T-helper 9 cell (primary cell): ENCODE measurements at places on chromosomes 11 and 22.

- DNase-seq, result no peak
Observed at GRCh38 chr22:44634426-44635321, 67.3 kb upstream of the PRR5 start.

DNA sequence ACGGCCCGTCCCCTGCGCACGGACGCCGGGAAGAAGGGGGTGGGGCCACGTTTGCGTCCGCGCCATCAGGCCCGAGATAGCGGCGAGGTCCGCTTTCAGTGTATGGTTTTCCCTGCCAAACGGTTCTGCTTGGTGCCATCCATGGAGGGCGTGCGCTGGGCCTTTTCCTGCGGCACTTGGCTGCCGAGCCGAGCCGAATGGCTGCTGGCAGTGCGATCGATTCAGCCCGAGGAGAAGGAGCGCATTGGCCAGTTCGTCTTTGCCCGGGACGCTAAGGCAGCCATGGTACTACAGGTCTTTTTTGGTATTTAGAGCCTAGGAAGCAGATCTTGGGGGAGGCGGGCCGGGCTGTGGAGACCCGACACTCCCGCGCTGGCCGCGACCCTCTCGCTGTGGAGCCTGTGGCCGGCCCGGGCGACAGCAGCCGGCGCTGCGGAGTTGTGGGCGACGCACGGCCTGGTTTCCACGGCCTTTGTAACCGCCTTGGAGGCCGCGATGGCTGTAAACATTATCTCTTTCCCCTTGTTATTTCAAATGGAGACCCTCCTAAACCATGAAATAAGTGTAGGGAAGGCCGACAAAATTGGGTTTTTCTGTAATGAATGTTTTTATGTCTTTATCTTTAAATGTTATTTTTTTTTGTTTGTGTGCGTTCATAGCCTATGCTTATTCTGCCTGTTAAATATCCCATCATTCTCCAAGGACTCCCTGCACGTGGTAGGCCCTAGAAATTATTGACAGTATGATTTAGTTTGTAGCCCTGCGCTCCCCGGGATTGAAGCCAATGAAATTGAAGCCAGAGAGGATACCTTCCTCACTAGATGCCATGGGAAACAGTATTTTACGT is at the start of gene AASDHPPT:
Gene AASDHPPT, plus strand, starts transcription at position 54 of the 847 bp plus-strand sequence. Its CDS starts 49 bp downstream, at position 103.
- no peak for DNase-seq

DNA sequence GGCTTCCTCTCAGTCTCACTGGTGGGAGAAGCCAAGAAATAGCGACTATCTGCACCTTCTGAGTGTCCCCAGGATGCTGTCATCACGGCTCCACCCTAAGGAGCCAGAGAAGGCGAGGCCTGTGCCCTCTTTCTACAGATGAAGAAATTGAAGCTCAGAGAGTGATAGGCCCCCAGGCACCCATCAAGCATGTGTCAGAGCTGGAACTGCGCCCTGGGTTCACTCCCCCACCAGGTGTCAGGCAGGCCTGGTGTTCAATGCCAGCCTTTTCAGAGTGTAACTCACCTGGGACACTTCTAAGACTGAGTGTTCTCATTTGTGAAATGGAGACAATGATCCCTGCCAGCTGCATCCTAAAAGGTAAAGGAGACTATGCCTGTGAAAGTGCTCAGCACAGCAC is 127.3 kb upstream of the SEZ6L start:
- no peak for DNase-seq

DNA sequence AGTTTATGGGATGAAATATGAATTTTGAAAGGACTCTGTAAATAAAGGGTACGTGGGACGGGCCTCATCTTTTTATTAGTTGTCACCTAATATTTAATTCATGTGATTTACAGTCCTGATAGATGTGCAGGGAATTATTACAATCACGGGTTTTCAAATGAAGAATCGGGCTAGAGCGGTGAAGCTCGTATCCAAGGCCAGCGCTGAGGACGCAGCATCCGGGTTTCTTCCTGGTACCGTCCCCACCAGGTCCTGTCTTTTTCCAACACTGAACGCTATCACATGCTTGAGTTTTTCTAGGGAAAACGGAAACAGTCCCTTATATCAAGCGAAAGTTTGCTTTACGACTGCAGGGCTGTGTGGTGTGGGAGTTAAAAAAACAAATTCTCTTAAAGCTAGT is 787 bp downstream of the SMDT1 start:
- no peak for DNase-seq

DNA sequence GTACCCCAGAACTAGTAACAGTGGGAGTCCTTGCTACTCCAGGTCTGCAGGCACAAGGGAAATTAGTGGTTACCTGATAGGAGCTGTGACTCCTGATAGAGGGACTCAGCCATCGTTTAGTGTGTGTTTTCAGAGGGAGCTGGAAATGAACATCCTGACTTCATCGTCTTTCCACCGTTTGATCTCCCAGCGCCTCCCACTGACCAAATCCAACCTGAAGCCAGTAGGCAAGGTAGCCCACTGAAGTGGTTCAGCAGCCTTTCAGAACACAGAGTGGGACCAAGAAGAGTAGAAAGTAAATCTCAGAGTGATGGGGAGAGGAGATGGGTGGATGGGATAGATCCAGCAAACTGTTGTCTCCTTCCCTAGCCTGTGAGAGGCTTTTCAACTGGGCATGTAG is 385.9 kb downstream of the INSC start:
- no peak for DNase-seq

DNA sequence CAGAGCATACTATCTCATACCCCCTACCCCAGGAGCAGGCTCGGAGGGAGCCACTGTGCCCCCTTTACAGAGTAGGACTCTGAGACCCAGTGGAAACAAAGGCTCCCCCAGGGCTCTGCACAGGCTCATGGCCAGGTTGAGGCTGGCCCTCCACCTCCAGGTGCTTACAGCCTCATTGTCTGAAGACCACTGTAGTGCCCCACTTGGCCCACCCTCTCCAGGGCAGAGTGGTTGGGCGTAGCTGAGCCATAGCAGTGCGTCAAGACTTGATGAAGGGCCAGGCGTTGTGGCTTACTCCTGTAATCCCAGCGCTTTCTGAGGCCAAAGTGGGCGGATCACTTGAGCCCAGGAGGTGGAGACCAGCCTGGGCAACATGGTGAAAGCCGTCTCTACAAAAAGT is 1.7 kb downstream of the ANKRD13D start:
- no peak for DNase-seq

- DNase-seq, result no peak
Observed at GRCh38 chr11:122331079-122331478, 215.1 kb upstream of the BLID start.

GRCh38 chr11:14539982-14540421 is 19.8 kb upstream of the PSMA1 start:
- no peak for DNase-seq

DNA sequence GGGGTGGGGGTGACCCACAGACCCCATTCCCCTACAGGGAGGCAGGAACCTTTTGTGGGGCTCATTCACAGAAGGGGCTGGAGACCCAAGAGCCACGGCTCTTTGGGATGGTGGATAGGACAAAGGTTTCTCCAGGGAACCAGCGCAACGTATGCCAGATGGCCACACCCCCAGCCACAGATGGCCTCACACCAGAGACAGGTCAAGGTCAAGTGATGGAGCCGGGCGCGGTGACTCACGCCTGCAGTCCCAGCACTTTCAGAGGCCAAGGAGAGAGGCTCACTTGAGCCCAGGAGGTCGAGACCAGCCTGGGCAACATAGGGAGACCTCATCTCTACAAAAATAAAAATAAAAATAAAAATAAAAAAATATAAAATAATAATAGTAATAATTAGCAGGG is 17.1 kb upstream of the BRSK2 start:
- DNase-seq, result no peak

DNA sequence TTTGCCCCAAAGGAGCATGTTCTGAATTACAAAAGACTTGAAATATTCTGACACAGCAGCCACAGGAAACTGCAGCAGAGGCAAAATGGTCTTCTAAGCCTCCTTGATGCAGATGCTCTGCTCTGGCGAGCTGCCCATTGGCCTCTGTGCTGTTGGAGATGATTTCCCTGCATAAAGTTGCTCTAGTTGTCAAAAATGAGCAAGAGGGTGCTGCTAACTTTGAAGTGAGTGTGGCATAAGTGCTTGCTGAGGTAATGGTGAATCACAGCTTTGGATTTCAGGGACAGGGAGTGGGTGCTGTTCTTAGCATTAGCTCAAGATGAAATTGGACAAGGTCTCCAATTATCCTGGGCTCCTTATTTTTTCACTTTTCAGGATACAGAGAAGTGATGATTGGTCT is 435.4 kb downstream of the TMEM135 start:
- no peak for DNase-seq

GRCh38 chr22:39723899-39724351 is 153.4 kb downstream of the CACNA1I start:
- DNase-seq, result no peak

GRCh38 chr11:104663190-104664140 is 234.8 kb downstream of the CASP12 start:
- no peak for DNase-seq

- DNase-seq, result no peak
Observed at GRCh38 chr11:10875430-10876021, 17.7 kb upstream of the ZBED5 start.

DNA sequence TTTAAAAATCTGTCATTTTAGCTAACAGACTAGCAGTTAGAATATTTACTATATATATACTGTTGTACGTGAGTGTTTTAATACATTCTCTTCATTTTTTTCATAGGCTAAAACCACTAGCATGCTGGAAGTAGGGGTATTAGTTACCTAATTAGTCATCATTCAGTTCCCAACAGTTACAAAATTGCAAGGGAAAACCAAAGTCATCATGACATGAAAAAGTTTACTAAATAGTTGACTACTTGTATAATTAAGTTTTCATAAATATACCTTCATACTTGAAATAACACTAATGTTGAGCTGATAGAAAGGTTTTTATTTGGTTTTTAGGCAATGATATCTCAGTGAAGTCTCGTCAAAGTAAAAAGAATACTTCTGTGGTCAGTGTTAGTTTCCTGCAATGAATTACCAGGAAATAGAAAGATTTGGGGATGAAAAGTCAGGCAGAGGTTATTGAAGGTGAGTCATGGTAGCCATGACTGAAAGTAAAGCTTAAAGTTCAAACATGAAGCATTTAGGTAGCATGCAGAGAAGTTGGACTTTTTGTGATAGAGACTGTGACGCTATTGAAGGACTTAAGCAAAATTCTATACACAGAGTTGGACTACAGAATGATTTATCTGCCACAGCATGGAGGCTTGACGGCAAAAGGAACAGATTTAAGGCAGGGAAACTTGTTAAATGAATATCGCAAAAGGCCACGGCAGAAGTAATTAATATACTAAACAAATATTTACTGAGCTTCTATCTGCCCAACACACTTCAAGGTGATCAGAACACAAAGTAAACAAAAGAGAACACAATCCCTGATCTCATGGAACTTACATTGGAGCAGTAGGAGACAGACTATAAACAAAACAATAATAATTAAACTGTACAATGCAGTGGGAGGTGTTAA is 828.1 kb upstream of the FAT3 start:
- no peak for DNase-seq

GRCh38 chr11:77159937-77160495 is 32.0 kb downstream of the MYO7A start:
- no peak for DNase-seq

DNA sequence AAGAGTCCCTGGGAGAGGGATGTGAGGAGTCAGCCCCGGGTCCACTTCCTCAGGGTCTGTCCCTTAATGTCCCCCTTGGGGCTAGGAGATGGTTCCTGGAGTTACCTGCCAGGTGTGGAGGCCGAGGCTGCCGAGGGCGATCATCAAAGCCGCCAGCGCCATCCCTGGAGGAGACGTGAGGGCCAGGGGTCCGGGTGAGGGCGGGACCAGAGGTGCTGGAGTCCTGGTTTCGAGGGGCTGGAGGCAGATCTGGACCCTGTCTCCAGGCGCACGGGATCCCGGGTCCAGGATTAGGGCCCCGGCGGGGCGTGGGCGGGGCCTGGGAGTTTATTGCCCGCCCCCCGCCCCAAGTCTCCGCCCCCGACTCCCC is at the start of gene ART5:
Gene ART5, minus strand, starts transcription at position 292 of the 370 bp plus-strand sequence. Its CDS starts 130 bp downstream, at position 162.
- no peak for DNase-seq

DNA sequence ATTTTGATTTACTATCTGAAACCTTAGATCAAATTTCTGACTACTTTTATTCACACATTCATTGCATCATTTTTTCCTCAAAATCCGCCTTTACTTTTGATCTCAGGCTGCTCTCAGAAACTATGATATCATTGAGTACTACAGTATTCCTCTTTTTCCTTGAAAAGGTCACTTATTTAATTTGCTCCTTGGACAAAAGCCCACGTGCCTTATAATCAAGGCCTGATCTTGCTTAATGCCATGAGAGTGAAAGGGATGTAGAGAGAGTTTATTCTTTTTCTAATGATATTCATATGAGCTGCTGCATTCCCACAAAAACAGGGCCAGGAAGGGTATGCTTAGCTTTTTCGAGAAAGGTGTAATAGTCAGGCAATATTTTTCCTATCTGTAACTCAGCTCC is 327.0 kb downstream of the ETS1 start:
- DNase-seq, result no peak

GRCh38 chr11:76824980-76825725 is 35.6 kb upstream of the ACER3 start:
- no peak for DNase-seq

DNA sequence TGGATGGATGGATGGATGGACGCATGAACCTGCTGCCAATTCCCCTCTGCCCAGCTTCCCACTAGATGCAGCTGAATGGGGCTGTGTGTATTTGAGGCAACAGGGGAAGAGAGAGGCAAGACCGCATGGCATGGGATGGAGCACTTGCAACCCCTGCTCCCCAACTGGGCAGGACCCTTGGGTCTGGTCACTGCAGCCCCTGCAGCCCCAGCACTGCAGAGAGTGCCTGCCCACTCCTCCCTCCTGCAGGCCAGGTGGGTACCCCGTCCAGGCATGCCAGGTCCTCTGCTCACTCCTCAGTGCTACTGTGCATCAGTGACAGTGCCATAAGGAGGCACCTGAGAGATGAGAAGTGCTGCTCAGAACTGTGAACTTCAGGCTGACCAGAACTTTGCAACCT is 40.3 kb downstream of the OSBPL5 start:
- no peak for DNase-seq

DNA sequence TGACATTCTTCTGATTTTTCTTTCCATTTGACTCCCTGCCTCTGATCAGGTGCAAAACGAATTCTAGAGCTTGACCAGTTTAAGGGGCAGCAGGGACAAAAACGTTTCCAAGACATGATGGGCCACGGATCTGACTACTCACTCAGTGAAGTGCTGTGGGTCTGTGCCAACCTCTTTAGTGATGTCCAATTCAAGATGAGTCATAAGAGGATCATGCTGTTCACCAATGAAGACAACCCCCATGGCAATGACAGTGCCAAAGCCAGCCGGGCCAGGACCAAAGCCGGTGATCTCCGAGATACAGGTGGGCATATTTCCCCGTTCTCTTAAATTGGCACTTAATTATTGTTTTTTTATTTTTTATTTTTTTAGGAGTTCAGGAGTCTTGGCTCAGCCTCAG is 15.4 kb downstream of the XRCC6 start:
- DNase-seq, result no peak

GRCh38 chr22:47673557-47673956 is 911.1 kb downstream of the TBC1D22A start:
- DNase-seq, result no peak

DNA sequence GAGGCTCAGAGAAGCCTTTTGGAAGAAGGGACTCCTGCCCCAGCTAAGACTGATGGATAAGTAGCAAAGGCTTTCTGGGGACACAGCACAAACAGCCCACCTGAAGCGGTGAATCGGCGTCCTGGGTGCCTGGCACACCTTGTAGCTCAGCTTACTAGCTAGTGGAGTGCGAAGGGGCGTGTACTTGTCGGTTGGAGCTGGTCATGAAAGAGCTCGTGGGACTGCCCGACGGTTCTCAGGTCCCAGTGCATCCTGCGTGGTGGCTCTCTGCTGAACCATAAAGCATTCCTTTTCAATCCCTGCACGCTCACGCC is 690 bp upstream of the UVRAG start:
- no peak for DNase-seq
